ENCODE measurements at places on chromosomes 13 and 19.

GRCh38 chr19:6752256-6753177, 13.0 kb downstream of the TRIP10 start:
- DNase-seq: no peak

DNA sequence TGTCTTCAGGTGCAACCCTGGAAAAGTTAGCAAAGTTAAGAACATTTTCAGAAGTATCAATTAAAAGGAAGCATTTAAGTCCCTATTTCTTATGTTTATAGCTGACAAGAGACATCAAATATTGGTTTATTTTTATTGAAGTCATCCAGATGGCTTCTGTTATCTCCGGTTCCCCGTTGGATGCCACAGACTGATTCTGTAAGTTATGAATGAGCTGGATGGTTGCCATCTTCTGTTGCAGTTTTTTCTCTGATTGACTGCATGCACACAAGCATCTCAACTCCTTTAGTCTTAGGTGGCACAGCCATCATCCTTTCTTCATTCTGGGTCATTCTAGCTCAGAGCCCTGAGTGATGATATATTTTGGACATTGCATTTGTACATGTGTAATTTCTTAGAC, 10.6 kb upstream of the OXGR1 start:
- DNase-seq: no peak

DNA sequence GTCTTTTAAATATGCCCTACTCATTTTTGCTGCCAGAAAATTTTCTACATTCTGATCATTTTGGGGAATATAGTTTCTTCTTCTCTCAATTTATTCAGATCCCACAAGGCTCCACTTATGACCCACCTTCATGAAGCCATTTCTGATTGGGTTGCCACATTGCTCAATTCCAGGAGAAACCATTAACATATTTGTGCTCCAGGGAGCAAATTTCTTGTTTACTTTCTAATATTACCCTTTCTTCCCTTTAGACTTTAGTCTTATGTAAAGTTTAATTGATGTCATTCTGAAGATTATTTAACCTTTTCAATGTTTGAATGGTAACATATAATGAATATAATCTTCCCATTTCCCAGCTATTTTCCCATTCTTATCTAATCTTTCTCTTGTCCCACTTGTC, 331.8 kb downstream of the ITGBL1 start:
- no peak for DNase-seq

DNA sequence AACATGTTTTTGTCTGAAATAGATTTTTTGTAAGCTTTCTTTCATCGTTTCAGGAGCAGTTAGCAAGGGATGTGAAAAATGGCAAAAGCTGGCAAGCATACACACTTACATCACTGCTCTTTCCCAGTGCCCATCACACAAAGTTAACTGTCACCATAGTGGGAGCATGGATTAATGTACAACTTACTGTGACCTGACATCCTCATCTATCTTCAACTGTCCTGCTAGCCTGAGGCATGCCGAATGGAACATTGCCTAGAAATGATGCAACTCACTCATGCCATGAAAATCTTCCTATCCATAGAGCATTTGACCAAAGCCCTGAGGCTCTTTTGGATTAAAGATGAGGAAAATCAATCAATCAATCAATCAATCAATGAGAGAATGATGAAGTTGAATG, 491.7 kb upstream of the SLC10A2 start:
- no peak for DNase-seq

DNA sequence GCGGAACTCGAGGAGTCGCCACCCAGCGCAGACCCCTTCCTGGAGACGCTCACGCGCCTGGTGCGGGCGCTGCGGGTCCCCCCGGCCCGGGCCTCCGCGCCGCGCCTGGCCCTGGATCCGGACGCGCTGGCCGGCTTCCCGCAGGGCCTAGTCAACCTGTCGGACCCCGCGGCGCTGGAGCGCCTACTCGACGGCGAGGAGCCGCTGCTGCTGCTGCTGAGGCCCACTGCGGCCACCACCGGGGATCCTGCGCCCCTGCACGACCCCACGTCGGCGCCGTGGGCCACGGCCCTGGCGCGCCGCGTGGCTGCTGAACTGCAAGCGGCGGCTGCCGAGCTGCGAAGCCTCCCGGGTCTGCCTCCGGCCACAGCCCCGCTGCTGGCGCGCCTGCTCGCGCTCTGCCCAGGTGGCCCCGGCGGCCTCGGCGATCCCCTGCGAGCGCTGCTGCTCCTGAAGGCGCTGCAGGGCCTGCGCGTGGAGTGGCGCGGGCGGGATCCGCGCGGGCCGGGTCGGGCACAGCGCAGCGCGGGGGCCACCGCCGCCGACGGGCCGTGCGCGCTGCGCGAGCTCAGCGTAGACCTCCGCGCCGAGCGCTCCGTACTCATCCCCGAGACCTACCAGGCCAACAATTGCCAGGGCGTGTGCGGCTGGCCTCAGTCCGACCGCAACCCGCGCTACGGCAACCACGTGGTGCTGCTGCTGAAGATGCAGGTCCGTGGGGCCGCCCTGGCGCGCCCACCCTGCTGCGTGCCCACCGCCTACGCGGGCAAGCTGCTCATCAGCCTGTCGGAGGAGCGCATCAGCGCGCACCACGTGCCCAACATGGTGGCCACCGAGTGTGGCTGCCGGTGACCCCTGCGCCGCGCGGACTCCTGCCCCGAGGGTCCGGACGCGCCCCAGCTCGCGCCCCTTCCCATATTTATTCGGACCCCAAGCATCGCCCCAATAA, 2.3 kb downstream of the AMH start:
- no peak for DNase-seq

DNA sequence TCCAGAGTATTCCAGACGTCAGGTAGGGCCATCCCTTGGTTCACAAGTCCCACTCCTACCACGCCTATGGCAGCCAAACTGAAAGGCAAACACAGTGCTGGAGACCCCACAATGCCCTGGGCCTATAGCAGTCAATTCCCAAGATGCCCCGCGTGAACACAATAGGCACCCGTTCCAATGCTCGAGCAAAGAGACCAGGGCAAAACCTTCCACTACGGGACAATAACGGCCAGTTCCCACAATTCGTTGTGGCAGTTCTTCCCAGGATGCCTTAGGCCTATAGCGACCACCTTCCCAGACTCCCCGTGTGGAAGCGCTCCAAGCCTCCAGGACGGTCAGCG, 538 bp downstream of the ZNF428 start:
- DNase-seq: no peak

DNA sequence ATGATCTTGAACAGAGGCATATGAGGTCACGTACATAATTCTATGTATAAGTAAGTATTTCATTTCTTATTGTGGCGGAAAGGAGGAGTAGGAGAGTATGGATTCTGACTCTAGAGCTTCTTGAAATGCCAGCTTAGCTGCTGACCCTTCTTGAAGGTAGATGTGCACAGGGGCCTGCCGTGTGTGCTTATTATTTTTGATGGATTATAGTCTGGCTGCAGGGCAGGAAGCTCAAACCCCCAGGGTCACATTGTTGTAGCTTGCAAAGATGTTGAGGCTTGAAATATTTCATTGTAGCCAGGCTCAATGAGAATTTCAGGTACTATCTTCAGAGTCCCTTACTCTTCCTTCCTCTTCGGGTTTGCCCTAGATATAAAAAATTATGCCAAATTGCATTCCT, 418.8 kb downstream of the OLFM4 start:
- no peak for DNase-seq
